Activated CD8-positive, alpha-beta memory T cell treated with anti-CD3 and anti-CD28 coated beads for 4 hours (primary cell): ENCODE measurements at places on chromosomes 7 and 10.
A peak's percentile ranks its signal among the peaks of the same experiment; 100 is the strongest.

DNA sequence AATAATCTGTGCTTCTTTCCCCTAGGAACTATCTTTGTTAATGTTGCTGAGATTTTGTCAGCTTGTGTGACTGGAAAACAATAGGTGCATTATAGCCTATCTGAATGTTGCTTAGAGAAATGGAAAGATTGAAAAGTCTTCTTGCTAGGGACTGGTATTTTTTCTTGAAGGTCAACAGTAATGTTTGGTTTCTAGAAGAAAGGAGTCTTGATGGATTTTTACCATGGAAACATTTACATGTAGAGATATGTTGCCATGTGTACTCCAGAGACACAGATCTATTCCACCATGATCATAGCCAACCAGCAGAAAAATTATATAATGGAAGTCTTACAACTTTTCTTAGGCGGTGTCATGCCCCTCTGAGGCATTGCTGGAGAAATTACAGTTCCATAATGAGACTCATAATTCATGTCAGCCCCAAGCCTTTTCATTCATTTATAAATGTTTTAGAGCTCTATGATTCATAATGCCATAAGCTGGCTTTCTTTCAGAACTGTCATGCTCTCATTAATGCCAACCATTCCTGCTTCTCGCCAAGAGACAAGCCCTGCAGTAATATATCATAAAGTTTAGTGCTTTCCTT is 175.1 kb upstream of the PTPRZ1 start:
- DNase-seq = no peak

DNA sequence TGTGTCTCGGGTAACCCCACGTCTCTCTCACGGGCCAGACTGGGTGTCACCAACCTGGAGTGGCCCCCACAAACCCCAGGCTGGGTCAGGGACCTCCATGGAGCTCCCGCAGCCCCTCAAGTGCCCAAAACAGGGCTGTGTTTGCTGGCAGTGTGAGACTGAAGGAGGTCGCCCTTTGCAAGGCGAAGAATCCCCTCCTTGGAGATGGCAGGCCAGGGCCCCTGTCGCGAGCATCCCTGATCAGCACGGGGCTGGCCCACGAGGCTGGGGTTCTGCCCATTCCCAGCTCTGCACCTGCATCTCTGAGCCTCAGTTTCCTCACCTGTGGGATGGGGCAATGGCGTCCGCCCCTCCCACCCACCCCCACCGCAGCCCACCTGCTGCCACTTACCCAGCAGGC is 62.4 kb downstream of the SLC29A4 start:
- no peak for DNase-seq

- no peak for DNase-seq
These were observed 39.3 kb upstream of the CDK6 start for GRCh38 chr7:92875719-92876118.

GRCh38 chr10:44828508-44829142 is 82.5 kb upstream of the TMEM72 start:
- DNase-seq = no peak

DNA sequence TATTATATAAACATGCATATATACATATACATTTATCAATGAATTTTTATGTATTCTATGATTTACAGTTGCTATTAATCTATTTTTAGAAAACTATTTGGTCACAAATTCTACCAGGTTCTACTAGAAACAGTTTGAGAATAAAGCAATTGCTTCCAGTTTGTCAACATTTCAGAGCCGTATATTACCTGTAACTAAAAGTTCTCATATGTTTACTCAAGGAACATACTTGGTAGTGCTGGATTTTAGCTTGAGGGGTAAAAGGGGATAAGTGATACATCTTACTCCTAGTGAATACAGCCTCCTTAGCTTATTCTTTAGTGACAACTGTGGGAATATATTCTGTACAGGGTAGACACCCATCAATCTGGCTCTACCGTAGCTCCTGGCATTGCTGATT is 1590.5 kb upstream of the LRRTM3 start:
- no peak for DNase-seq

DNA sequence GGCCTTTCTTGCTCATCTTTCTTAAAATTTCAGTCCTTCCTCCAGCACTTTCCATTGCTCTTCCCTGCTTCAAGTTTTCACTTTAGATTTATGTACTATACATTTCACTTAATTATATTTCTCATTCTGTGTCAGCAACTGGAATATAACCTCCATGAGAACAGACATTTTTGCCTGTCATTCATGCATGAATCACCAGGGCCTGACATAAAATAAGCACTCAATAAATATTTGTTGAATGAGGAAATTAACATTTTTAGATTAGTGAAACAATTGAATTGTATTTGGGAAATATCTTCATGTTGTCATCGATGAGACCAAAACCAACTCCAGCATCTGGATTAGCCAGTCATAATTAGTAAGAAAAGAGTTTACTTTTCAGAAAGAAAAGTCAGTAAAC is 6.1 kb downstream of the SAMD9L start:
- DNase-seq = no peak

DNA sequence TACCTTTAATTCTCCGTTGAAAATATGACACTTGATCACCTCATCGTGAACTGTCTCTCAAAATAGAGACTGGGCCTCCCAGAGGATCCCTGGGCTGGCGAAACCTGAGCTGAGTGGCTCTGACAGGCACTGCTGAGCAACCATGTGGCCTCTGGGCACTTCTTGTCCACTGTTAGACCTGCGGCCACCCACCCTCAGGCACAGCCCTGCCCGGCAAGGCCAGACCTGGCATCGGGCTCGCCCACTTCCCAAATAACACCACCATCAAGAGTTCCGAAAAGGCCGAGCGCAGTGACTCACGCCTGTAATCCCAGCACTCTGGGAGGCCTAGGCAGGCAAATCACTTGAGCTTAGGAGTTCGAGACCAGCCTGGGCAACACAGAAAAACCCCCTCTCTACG is 82.5 kb downstream of the COBL start:
- DNase-seq = no peak

- no peak for DNase-seq
These were observed 170.6 kb downstream of the PRKG1 start for GRCh38 chr10:51244748-51245490.

DNA sequence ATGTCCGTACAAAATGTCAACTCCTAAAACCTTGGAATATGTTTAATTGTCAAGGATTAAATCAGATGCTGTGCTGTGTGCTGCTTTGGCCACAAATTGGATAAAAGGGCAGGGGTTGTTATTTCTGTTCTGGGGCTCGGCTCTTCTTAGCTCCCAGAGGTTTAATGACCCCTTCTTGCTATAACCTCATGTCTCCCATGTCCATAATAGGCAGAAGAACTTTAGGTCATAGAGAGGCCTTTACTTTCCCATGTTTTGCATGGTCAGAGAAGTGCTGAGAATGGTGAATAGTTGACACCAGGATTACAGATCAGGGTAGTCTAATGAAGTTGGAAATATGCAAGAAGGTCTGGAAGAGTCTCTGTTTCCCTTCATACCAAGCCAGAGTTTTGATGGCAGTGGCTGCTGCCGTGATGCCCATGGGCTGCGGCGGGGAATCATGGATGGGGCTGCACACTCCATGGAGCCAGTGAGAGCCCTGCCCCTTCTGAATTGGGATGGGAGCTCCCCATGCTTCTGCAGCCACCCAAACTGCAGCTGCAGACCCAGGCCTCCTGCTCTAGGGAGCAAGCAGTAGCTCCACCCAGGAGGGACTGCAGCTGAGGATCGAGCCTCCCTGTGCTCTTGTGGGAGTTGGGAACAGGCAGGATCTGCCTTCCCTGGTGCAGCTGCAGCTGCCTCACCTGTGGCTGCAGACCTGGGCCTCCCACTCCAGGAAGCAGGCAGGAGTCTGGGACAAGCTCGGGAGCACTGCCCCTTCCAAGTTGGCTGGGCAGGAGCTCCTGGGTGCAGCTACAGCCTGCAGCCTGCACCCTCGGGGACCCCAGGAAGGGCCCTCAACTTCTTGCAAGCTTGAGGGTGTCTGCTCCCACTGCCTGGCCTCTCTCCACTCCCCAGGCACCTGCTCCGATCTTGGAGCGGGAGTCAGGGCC is 23.1 kb upstream of the STEAP4 start:
- DNase-seq = no peak

- DNase-seq = no peak
These were observed 192.9 kb upstream of the SH2B2 start for GRCh38 chr7:102093599-102094315.

DNA sequence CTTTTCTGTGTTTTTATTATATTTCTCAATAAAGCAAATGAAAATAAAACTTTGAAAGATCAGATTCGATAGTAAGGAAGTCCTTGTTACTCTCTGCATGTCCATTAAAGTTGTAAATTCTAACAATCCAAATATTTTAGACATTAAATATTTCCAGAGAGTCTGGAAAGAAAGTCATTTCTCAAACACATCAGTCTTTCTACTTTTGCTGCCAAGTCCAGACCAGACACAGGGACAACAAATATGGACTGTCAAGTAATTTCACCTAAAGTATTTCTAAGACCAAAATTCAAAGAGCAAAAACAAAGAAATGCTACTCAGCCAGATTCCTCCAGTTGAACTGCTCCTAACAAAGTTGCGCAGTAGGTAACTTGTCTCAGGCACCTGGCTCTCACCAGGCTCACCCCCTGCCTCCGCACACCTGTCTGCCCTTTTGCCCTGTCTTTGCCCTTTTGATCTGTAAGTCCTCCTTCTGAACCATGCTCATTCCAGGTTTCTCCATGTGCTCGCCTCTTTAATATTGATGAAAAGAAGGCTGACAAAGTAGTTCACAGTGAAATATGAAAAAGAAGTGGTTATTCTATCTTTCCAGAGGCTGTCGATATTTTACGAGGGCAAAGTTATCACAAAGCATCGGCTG is 300.5 kb downstream of the C7orf25 start:
- no peak for DNase-seq

DNA sequence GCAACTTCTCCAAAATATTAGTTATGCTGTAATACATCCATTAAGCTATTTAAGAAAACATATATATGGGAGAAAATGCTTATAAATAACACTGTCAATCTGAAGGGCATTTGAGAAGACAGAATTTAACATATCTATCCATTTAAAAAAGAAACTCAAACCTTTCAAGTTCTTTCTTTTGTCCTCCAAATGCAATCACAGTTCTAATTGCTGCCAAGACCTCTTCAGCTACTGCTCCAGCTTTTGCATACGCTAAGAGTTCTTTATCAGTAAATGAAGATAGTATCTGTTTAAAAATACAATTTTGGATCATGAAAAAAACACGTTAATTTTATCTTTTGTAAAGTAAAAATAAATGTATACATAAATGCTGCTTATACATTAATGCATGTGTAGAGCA is 39.6 kb downstream of the ABCB1 start:
- no peak for DNase-seq

- no peak for DNase-seq
These were observed 159.3 kb downstream of the BMPER start for GRCh38 chr7:34064519-34065158.

- DNase-seq = peak; percentile 43
These were observed 97.7 kb downstream of the SH3PXD2A start for GRCh38 chr10:103757531-103758293.

- no peak for DNase-seq
These were observed 2.0 kb downstream of the LCOR start for GRCh38 chr10:96834120-96834519.

GRCh38 chr10:67331121-67331910 is 364.7 kb downstream of the CTNNA3 start:
- no peak for DNase-seq

DNA sequence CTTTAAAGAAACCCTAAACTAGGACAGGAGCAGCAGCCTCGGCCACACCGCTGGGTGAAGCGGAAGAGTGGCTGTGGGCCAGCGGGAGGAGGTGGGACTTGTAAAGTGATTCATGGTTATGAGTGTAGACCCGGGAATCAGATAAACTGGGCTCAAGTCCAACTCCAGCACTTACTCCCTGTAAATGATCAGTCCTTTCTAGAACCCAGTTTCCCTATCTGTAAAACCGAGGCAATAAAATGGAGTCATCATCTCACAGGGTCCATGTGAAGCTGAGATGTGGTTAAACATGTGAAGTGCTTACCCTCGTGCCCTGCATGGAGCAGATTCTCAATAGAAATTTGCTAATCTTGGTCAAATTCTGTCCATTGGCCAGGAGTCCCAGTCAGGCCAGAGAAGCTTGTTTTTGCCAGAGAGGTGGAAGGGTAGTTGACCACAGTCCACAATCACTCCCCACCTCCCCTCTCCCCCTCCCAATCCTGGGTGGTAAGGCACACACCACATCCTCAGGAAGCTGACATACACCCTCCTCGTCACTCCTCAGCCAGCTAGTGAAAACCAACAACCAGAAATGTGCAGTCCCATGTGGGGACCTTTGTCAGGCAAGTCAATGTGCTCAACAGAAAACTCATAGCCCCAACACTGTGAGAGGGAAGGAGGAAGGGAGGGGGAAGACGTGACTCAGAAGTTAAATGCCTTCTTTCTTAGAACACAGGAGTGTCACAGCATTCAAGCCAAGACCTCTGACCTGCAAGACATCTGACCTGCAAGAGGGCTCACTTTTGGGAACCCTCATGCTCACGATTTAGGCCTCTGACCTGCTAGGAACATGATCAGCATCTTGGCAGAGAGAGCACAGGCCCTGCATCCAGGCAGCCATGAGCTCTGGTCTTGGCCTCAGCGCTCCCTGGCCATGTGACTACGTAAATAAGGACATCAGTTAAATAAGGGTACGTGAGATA is 145.1 kb downstream of the PLXNA4 start:
- peak; percentile 36 for DNase-seq

DNA sequence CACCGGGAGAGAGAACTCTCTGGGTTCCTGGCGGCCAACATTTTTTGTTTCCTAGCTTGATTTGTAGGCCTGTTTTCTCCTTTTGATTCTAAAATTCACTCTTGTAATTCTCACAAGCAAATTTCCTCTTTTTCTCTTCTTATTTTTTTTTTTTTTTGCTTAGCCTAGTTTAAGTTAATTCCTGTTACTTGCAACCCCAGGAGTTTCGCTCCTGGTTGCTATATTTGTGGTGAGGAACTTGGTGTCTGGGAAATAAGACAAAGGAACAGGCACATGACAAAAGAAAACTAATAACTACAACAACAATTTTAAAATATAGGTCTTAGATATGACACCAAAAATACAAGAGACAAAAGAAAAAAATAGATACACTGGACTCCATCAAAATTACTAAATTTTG is 6.7 kb downstream of the AOAH start:
- DNase-seq = no peak

GRCh38 chr7:151491859-151492258 is 27.8 kb downstream of the RHEB start:
- DNase-seq = no peak

GRCh38 chr10:7260912-7261311 is 149.9 kb downstream of the SFMBT2 start:
- DNase-seq = no peak

DNA sequence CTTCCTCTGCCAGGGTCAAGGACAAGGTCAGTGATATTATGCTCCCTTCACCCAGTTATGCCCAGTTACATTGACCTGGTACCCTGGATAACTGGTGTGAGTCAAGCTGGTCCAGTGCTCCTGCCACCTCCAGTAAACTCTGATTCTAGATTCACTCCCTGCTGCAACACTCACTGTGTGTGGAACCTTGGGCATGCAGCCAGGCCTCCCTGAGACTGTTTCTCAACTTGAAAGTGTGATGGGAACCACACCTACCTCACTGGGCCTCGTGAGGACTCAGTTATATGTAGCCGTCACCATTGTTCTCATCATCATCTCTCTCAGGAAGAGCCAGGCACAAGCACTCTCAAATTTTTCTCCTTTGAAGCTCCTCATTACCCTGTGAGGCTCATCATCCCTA is 935 bp upstream of the ZNF736 start:
- no peak for DNase-seq
